ENCODE measurements at places on chromosomes 5 and 9.

DNA sequence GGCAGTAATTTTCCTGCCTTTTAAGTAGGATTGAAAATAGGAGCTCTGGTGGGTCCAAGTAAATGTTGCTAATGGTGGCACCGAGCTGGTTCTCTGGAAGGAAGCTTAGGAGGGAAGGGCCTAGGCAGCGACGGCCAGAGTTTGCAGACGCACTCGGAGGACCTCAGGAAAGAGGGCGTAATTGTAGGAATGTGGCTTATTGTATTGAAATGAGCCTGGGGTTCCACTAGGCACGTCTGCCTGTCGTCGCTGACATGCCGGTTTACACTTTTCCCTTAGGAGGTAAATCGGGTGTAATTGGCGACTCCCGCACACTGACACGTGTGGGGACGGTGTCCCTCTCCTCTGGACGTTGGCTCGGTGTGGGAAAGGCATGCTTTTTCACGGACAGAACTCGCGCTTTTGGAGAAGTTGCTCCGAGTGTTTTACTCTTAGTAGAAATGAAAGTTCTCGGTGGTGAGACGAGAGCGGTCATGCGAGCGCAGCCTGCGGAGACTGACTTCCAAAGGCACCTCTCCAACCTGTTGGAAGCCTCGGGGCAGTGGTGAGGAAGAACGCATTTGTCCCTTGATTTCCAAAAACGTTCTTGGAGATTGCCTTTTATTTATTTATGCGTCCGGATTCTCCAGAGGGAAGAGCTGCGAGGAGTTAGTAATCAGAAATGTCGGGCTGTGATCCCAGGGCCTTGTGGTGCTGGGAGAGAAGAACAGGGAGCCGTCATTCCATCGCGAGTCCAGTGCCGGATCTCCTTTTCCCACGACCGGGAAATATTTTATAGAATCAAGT, 1.3 kb downstream of the NR4A3 start:
- peak; percentile 32 for DNase-seq

DNA sequence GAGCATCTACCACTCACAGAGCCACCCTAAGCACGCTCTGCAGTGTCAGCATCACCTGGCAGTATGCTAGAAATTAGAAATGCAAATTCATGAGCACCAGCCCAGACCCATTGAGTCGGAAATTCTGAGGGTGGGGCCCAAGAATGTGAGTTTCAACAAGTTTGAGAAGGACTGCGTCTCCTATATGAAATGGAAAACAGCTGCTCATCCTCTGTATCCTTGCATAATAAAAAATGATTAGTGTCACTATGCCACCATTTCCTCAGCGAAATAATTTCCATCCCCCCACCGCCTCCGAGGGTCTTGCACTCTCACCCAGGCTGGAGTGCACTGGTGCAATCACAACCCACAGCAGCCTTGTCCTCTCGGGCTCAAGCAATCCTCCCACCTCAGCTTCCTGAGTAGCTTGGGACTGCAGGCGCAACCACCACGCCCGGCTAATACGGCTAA, 1.3 kb upstream of the IQGAP2 start:
- DNase-seq: no peak

- DNase-seq: no peak
These were observed 154.8 kb upstream of the LHFPL2 start for GRCh38 chr5:78803353-78803752.

DNA sequence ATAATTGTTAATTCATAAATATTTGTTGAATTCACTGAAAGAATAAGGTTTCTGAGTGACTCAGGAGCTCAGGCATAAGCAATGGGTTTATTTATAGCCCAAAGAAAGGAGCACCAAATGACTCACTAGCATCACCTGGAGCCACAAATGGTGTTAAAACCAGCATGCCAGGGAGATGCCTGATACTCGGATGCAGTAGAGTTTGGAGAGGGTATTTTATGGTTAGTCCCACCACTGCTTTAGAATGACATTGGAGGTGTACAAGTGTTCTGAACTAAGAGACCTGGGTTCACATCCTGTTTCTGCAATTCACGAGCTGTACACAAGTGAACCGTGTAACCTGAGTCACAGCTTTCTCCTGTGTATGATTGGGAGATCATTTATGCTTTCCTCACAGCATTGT, 25.2 kb downstream of the CCL28 start:
- no peak for DNase-seq

- DNase-seq: no peak
These were observed 1.6 kb downstream of the TEX48 start for GRCh38 chr9:114680259-114681001.
